Skeletal muscle cell (primary cell): ENCODE measurements at places on chromosomes 1 and 21.
A peak's percentile ranks its signal among the peaks of the same experiment; 100 is the strongest.

DNA sequence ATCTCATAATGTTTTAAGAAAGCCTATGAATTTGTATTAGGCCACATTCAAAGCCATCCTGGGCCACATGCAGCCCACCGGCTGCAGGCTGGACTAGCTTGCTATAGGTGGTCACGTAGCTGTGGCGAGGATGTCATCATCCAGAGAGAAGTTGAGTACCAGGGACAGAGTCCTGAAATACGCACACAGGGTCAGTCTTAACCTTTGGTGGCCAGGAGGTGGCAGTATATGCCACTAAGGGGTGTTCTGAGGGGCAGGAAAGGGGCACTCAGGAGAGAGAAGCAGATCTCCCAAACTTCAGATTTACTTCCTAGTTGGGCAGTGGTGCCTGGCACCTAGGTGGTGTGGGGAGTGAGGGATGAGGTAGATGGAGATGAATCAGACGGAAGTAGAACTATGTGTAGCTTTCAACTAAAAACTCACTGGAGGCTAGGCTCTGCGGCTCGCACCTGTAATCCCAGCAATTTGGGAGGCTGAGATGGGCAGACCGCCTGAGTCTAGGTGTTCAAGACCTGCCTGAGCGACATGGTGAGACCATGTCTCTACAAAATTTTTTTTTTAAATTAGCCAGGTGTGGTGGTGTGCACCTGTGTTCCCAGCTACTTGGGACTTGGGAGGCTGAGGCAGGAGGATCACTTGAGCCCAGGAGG is 16.3 kb upstream of the CDK18 start:
- DNase-seq = no peak

- DNase-seq = no peak
Observed at GRCh38 chr1:182625719-182626504, 21.7 kb upstream of the RGS16 start.

DNA sequence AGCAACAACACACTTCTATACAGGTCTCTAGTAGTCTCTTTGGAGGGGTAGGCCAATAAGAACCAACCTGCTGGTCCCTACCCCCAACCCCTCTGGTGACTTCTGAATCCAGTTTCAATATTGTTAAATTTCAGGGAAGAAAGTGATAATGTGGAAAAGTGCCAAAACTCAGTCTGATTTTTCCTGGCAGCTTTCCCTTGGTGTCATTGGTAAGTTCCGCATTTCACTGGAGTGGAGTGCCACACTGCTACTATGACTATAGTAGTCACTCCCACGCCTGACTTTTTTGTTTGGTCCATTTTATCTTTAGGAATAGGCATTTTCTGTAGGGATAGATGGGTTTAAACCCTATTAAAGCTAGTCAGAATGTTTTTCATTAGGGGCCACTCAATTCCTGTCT is 5.7 kb upstream of the ARID1A start:
- no peak for DNase-seq

- DNase-seq = no peak
Observed at GRCh38 chr1:216330262-216330661, 93.0 kb downstream of the USH2A start.

DNA sequence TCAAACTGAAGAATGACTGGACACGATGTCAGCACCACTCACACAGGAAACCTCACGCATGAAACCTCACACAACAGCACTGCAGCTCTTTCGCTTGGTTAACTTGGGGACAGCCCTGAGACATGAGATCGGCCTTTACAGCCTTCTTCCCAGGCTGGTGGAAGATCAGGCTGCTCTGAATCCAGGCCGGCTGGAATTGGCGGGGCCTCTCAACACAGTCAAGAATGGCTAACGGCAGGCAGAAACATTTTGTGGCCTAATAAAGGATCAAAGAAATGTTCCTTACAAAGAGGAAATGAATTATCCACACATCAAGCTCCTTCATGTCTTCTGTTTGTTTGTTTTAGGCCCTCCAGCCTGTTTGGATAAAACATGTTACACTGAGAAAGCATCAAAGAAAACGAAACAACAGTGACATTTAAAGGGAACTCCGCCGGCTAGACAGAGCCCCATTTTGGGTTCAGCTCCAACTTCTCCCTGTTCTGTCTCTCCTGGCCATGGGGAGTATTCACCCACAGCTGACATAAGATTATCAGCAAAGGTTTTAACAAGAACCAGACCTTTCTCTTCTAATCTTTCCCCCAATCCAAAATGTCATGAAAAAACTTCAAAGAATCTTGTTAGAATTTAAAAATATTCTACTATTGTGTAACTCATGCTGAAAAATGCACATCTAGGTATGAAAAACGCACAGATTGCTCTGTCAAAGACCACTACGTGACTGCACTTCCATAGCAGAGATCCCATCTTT is 131.2 kb downstream of the SLC45A1 start:
- DNase-seq = peak; percentile 6

DNA sequence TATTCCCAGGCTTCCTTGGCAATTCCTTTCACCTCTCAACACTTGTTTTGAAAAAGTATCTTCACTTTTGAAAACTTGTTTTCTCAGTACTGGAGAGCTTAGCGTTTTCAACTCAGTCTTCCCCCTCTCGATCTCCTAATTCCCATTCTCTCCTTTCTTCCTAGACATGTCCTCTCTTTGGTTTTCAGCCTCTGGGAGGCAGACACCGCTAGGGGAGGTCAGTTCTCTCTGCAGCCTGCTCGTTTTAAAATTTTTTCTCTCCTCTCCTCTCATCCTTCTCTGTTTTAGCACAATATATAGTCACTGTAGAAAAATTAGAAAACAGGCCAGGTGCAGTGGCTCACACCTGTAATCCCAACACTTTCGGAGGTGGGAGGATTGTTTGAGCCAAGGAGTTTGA is 12.6 kb upstream of the RHEX start:
- no peak for DNase-seq

DNA sequence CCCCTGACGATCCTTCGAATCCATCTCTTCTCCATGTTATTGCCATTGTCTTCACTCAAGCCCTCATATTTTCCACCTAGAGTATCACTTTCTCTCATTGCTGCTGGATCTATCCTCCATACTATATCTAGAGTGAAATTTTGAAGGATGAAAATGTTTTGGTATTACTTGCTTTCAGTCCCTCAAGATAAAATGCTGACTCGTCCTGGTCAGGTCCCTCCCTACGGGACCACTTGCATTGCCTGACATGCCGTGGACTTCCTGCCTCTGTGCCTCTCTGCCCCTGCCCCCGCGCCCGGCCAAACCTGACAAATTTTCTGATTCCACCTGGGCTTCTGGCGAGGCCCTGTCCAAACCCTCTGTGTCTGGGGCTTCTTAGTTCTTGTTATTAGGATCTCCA is 23.6 kb downstream of the SPATA46 start:
- no peak for DNase-seq

- DNase-seq = peak; percentile 35
Observed at GRCh38 chr1:28437264-28437923, 67.9 kb downstream of the PHACTR4 start.

- no peak for DNase-seq
Observed at GRCh38 chr1:184854036-184854435, 99.4 kb upstream of the EDEM3 start.

GRCh38 chr21:45136927-45137611 is 62.7 kb downstream of the ADARB1 start:
- no peak for DNase-seq

DNA sequence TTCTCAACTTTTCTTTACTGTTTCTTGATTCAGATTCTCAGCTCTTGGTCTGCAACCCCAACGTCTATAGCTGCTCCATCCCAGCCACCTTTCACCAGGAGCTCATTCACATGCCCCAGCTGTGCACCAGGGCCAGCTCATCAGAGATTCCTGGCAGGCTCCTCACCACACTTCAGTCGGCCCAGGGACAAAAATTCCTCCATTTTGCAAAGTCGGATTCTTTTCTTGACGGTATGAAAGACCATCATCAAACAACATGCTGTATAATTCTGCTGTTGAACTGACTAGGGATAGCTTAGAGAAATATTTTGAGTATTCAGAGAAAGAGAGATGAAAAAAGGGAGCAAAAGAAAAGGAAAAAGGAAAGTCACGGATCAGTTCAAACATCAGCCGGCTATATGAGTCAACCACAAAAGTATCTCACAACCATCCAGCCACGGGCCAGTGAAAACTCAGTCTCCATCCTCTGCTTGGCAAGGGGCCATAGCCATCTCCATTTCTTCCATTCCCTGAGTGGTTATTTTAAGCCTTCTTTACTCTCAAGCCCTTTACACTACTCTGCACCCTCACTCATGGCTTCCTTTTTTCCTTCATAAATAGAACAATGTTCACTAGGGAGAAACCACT is 14.1 kb downstream of the DNASE2B start:
- DNase-seq = peak; percentile 68

GRCh38 chr1:214899908-214900460 is 182.6 kb upstream of the KCNK2 start:
- no peak for DNase-seq

DNA sequence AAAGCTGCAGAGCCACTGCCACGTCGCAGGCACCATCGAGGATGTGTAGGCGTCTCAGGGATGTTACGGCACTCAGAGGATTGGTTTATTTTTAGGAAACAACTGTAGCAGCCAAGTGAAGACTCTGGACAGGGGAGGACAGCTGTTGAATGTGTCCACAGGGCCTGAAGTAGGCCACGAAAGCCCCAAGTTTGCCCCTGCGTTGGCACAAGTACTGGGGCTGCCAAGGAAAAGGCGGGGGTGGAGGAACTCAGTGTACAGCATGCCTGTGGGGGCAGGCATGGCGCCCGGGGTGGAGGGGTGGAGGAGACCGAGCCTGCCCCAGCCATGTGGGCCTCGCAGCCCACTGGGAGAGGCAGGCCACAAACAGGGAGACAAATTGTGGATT is 89.7 kb downstream of the ADARB1 start:
- peak; percentile 56 for DNase-seq

DNA sequence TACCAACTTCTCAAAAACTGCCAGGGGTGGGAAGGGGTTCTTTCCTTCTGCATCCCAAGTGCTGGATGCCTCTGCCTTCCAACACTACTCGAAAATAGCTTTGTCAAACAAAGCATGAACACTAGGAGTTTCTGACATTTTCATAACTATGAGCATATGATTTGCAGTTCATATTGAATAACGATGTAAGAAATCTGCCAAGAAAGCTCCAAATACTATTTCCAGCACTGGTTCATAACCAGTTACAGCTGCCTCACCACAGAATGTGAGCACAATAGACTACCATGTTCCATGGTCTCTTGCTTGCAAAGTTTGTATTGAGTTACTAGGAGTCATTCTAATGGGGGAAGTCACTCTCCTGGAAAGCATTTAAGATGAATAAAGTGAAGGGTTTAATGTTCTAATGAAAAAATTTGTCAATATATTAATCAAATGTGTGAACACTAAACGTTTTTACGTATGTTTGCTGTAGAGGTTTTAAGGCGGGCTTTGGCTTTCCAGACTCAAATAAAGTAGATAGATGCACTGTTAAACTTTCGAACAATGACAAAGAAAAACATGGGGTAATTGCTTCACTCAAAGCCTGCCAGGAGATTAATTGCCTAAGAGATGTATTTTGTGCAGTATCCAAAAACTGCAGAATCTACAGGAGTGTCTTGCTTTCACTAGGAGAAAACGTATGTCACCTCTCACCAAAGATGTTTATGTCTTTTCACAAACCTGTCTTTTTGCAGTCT is 78.6 kb upstream of the UBE2U start:
- DNase-seq = no peak

GRCh38 chr1:18480315-18481189 is at the start of gene KLHDC7A:
KLHDC7A (plus strand) TSS chr1:18480930; CDS start chr1:18480982, 52 bp downstream.
- no peak for DNase-seq

- DNase-seq = no peak
Observed at GRCh38 chr1:41435570-41436178, 48.8 kb downstream of the EDN2 start.

- no peak for DNase-seq
Observed at GRCh38 chr1:11617314-11617713, 36.9 kb downstream of the FBXO2 start.

GRCh38 chr1:66266756-66267155 is 267.2 kb upstream of the SGIP1 start:
- no peak for DNase-seq

- no peak for DNase-seq
Observed at GRCh38 chr1:21042929-21043605, 133.6 kb downstream of the EIF4G3 start.

DNA sequence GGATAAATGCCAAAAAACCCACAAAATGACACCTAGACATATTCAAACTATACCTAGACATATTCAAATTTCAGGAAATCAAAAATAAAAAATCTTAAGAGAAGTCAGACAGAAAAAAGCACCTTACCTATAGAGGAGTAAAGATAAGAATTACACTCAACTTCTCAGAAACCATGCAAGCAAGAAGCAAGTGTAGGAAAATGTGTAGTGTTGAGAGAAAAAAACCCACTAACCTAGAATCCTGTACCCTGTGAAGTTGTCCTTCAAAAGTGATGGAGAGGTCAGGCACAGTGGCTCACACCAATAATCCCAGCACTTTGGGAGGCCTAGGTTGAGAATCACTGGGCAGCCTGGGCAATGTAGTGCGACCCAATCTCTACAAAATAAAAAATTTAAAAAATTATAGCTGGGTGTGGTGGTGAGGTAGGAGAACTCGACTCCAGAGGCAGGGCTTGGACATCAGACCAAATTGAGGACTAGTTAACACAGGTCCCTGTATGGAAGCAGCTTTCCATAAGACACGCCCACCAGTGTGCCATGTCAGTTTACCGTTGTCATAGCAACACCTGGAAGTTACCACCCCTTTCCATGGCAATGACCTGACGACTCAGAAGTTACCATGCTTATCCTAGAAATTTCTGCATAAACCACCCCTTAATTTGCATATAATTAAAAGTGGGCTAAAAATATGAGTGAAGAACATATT is 20.7 kb downstream of the PDIK1L start:
- DNase-seq = no peak

GRCh38 chr1:7529917-7530316 is 241.2 kb upstream of the VAMP3 start:
- no peak for DNase-seq

DNA sequence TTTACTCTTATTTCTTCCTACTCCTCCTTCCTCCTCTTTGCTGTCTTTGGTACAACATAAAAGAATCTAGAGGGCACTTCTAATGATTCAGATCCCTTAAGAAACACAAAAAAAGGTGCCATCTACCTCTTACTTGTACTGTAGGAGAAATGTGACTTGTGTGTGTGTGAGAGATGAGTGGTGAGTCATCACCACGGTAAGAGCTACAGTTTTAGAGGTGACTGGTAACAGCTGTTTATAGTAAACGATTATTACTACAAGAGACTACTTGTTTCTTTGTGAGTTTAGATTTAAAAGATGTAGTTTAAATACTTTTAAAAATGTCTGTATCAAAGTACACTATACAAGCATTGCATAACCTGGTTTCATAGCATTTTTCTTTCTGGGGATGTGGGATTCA is 40.4 kb downstream of the SLC35D1 start:
- DNase-seq = no peak

DNA sequence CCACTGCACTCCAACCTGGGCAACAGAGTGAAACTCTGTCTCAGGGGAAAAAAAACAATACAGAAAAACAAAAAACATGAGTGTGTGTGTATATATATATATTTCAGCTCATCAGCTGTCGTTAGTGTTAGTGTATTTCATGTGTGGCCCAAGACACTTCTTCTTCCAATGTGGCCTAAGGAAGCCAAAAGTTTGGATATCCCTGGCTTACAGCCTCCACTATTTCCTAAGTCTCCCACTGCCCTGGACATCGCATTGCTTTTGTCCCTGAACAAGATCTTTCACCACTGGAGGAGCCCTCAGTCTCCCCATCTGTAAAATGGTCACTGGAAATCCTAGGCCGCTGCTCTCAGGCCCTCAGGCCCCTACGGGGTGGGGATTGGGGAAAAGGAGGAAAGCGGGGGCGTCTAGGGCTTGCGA is 391 bp upstream of the LDLRAP1 start:
- no peak for DNase-seq

- no peak for DNase-seq
Observed at GRCh38 chr1:108075055-108075454, 110.1 kb upstream of the VAV3 start.
